Stimulated activated CD8-positive, alpha-beta memory T cell treated with anti-CD3 and anti-CD28 coated beads, Interleukin-2, amount 100 ng/mL, for 1 hour (primary cell): ENCODE measurements at places on chromosomes 3 and 15.

DNA sequence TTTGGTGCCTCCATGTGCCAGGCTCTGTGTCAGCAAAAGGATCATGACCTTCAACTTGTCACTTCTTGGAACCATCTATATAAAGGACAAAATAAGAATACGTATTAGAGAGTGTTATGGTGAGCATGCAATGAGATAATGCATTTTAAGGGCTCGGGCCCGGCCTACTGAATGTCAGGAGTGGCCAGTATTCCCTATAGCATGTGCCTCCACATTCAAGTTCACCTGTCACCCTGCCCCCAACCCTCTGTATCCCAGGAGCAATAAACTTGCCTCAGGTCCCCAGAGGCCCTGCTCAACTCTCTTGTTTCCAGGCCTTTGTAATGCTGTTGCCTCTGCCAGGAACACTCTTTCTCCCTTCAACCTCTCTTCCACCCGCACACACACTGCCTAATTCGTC lies 90.2 kb upstream of the SLC6A11 start:
- no peak for DNase-seq

- DNase-seq: no peak
Observed at GRCh38 chr3:148036331-148036876, 627.2 kb downstream of the ZIC1 start.

GRCh38 chr3:18283680-18284079 lies 141.5 kb downstream of the SATB1 start:
- DNase-seq: no peak

DNA sequence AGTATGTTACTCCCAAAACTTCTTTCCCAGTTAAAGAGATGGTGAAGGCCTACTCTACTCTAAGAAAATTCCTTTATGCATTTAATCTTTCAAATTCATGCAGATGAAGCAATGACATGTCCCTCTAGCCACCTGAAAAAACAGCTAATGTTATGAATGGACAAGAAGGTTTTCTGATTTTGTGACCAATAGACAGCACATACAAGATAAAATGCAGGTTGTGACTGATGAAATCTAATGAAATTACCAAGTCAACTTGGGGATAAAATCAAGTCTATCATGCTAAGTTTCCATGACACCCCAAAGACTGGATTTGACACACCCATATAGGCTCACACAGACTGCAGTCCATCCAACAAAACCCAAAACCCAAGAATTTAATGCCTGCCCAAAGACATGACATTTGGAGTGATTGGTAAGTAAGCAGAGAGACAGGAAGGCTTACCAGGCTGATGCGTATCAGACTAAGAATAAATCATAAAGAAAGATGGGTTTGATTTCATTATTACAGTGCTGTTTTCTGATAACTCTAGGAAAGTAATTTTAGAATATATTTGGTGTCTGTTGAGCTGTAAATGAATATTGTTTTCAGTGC lies 26.4 kb downstream of the CD47 start:
- DNase-seq: no peak

GRCh38 chr3:46400000-46400734 lies 6.7 kb downstream of the CCR5AS start:
- no peak for DNase-seq

DNA sequence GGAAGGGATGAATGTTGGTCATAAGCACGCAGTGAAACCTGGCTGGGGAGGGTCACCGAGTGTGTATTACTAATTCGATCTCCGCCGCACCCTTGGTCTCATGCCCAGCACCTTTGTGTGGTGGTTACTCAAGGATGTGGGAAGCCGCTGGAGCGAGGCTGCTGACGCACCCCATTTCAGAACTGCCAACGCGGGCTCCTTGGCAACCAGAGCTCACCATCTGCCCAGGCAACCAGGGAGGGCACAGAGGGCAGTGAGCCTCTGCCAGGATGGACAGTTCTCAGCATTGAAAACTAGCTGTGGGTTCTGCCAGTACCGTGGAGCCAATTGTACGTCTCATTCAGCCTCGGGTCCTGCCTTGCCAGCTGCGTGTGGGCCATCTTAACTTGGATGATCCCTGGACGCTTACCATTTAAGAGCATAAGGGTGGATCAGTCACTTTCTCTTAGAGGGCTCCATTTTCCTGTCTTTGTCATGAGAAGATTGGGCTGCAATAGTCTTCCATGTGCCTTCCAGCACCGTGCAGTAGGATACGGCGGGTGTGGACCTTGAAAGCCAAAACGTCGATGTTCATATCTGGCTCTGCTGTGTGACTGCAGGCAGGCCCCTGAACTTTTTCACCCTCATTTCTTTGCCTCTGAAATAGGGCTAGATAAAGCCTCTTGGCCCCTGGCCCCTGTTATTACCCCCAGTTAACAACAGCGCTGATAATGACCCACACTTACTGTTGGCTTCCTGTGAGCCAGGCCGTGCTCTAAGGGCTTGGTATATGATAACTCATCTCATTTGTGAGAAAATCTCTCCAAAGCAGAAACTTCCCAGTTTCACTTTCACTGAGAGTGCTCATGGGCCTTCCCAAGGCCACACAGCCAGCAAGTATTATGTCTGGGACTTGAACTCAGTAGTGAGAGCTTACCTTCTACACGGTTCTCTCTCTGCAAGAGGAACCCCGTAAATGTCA lies 238.8 kb downstream of the OPA1 start:
- DNase-seq: no peak

GRCh38 chr3:65662095-65662494 lies 376.6 kb downstream of the MAGI1 start:
- no peak for DNase-seq

- no peak for DNase-seq
Observed at GRCh38 chr3:148494451-148494850, 203.3 kb upstream of the AGTR1 start.

GRCh38 chr3:71406972-71407810 lies 176.3 kb downstream of the FOXP1 start:
- DNase-seq: no peak

GRCh38 chr15:41408234-41408641 lies 5.9 kb upstream of the NDUFAF1 start:
- DNase-seq: no peak

- DNase-seq: no peak
Observed at GRCh38 chr3:142651711-142652110, 55.5 kb downstream of the PLS1 start.

DNA sequence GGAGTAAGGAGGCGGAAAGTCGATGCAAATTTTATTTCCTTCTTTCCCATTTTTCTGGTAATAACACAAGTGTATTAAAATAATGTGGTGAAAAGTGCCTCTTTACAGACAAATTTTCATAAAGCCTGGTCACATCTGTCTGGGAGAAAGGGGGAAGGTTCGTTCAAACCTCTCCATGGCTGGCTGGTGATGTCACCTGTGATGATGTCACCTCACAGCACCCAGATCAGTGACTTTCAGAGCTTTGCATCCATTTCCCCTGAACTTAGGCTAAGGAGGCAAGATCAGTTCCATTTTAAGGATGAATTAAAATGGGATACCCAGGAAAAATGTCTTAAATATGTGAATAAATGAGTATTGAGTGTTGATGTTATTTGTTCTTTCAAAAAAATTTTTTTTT lies 34.1 kb downstream of the ATP10A start:
- DNase-seq: no peak

GRCh38 chr3:71089271-71089847 lies 494.2 kb downstream of the FOXP1 start:
- no peak for DNase-seq

- DNase-seq: no peak
Observed at GRCh38 chr3:119368298-119368697, 74.1 kb downstream of the ARHGAP31 start.

- no peak for DNase-seq
Observed at GRCh38 chr3:139653582-139653981, 24.2 kb downstream of the NMNAT3 start.
